ENCODE measurements at places on chromosomes 6 and 20. TPM values are rescaled to one million over a fixed set of nuclear protein-coding genes. Genes with fewer than 3 reads are reported as not detected.

VSTM2L gene
- 2.5 TPM for total RNA-seq

DNA sequence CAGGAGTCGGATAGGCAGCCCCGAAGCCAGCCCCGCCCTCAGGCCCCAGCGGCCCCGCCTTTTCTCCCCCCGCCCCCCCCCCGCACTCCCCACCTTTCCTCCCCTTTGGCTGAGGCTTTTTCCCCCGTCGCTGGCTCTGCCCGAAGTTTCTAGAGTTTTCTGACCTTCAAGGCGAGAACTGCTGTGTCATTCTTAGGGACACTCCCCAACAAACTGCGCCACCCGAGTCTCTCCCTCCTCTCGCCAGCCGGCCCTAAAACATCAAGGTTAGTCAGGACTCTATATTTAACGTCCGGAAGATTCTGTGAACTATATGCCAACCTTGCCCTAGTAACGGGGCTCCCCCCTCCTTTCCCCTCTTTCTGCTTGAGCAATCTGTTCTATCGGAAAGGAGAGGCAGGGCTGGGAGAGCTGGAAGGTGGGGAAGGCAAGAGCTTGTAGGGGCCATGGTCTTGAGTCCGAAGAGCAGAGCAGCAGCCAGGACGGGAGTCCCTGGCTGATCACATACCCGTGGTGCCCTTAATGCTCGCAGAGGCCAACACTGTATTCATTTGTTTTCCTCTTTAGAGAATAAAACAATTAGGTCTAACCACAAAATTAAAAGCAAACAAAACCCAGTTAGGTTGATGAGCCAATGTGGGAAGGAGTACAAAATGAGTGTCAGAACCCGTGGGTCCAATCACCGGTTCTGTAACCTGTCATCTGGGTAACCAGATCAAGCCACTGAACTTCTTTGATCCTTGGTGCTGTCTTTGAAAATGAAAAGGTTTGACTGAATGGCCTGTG lies 5.3 kb upstream of the HSPA1B start:
- no peaks in the 10 kb centered on the region for H3K27me3 ChIP-seq
- peaks cover 29% of the 10 kb centered on the region for H3K4me1 ChIP-seq
- no peaks in the 10 kb centered on the region for H3K36me3 ChIP-seq
- H3K27ac ChIP-seq: peak overlapping the region; percentile 93

DNA sequence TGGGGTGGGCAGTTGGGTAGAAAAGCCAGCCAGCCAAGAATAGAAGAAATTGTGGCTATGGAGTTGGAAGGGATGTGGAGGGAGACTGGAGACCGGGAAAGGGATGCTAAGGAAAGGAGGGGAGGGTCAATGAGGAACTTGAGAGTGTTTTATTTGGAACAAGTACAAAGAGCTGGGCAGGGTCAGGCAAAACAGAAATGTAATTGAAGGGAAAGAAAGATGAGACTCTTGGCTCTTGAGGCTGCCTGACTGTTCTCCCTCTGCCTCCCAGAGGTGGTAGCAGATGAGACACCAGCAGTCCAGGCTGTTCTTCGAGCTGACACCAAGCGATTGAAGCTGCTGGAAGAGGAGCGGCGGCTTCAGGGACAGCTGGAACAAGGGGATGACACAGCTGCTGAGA lies 12.7 kb downstream of the ABCF1 start:
- DNase-seq: peak; percentile 49
- H3K4me3 ChIP-seq: no peak overlapping the region
- peaks cover 89% of the 10 kb centered on the region for H3K36me3 ChIP-seq
- H3K27me3 ChIP-seq: no peaks in the 10 kb centered on the region
- H3K4me1 ChIP-seq: no peaks in the 10 kb centered on the region

TPD52L1 gene
- 22.7 TPM for total RNA-seq

RIPPLY2 gene
- not detected for total RNA-seq

- no peak for DNase-seq
- no peaks in the 10 kb centered on the region for H3K27me3 ChIP-seq
- no peak overlapping the region for H3K27ac ChIP-seq
- H3K4me1 ChIP-seq: no peaks in the 10 kb centered on the region
- no peak overlapping the region for H3K4me3 ChIP-seq
Measured at GRCh38 chr6:34729631-34730470, 27.5 kb upstream of the SNRPC start.

GPX5 gene
- total RNA-seq: not detected

DNA sequence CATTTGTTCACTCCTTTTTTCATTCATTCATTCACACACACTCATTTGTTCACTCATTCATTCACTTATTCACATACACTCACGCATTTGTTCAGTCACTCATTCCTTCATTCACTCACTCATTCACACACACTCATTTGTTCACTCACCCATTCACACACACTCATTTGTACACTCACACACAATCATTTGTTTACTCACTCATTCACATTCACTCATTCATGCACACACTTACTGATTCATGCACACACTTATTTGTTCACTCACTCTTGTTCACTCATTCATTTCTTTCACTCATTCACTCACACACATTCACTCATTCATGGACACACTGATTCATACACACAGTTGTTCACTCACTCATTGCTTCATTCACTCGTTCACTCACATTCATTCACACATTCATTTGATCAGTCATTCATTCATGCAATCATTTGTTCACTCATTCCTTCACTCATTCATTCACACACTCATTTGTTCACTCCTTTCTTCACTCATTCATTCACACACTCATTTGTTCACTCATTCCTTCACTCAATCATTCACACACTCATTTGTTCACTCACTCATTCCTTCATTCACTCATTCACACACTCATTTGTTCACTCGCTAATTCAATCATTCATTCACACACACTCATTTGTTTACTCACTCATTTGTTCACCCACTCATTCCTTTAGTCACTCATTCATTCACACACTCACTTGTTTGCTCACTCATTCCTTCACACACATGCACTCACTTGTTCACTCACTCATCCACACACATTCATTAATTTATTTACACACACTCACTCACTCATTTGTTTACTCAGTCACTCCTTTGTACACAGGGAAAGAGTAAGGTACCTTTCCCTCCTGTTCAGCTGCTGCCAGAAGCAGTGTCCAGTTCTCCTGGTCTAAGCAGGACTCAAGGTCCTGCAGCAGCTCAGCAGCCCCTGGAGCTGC lies 50.7 kb upstream of the BHLHE23 start:
- H3K36me3 ChIP-seq: no peaks in the 10 kb centered on the region
- H3K27me3 ChIP-seq: peaks cover 12% of the 10 kb centered on the region
- no peaks in the 10 kb centered on the region for H3K4me1 ChIP-seq
- no peak overlapping the region for H3K27ac ChIP-seq

DNA sequence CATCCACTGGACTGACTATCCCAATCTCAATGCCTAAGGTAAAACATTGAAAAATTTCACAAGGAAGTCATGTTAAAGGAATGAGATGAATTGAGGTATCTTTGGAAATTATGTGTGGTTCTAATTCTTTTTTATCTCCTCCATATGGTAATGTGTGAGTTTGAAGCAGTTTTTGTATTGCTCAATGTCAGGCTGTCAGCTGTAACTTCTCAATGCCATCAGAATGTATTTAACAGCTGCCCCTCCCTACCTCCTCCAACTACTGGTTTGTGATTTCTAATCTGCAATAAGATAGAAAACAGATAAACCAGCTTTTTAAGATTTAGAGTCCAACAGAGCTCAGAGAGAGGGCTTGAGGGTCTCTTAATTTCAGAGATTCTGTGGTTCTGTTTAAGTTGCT lies 1005.8 kb upstream of the ADGRB3 start:
- no peaks in the 10 kb centered on the region for H3K4me1 ChIP-seq
- no peaks in the 10 kb centered on the region for H3K27me3 ChIP-seq
- no peaks in the 10 kb centered on the region for H3K36me3 ChIP-seq

DNA sequence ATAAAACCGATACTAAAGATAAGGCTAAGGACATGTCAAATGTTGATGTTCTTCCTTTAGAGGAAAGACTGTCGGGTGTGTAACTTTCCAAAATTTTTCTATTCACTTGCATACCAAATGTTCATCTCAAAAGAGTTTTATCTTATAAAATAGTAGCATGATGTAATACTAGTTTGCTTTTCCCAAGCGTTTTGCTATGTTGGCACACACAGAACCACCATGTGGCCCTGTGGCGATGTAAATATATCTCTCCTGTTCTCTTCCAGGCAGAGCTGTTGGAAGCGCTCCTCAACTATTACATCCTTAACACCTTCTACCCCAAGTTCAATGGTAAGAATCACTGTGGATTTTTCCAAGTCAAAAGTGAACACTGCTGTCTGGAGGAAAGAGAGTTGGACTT lies 26.5 kb downstream of the LBP start:
- no peaks in the 10 kb centered on the region for H3K4me1 ChIP-seq
- no peaks in the 10 kb centered on the region for H3K36me3 ChIP-seq
- H3K27me3 ChIP-seq: peaks cover 45% of the 10 kb centered on the region

TRIM10 gene
- total RNA-seq: not detected

SNAP91 gene
- total RNA-seq: 0.72 TPM

- no peaks in the 10 kb centered on the region for H3K4me1 ChIP-seq
- no peaks in the 10 kb centered on the region for H3K36me3 ChIP-seq
- no peak for DNase-seq
Measured at GRCh38 chr6:32517654-32518445, 12.2 kb downstream of the HLA-DRB5 start.

GRCh38 chr6:27604986-27605385 lies 132.1 kb upstream of the ZNF184 start:
- no peak for DNase-seq
- H3K27me3 ChIP-seq: no peaks in the 10 kb centered on the region
- peaks cover 10% of the 10 kb centered on the region for H3K4me1 ChIP-seq
- no peaks in the 10 kb centered on the region for H3K36me3 ChIP-seq

PTCRA gene
- not detected for total RNA-seq

GRCh38 chr6:132390017-132390416 lies 11.3 kb downstream of the MOXD1 start:
- H3K4me1 ChIP-seq: peaks cover 14% of the 10 kb centered on the region
- no peaks in the 10 kb centered on the region for H3K36me3 ChIP-seq
- no peak overlapping the region for H3K27ac ChIP-seq
- no peak overlapping the region for H3K4me3 ChIP-seq
- no peaks in the 10 kb centered on the region for H3K27me3 ChIP-seq
- DNase-seq: no peak

- no peak overlapping the region for H3K4me3 ChIP-seq
- no peak for DNase-seq
- H3K36me3 ChIP-seq: no peaks in the 10 kb centered on the region
- no peaks in the 10 kb centered on the region for H3K4me1 ChIP-seq
Measured at GRCh38 chr20:19924255-19924654, 92.9 kb upstream of the NAA20 start.

Data from osteoblast (primary cell).